ENCODE measurements at places on chromosomes 3 and 15. TPM values are rescaled to one million over a fixed set of nuclear protein-coding genes. Genes with fewer than 3 reads are reported as not detected.

- H3K27ac ChIP-seq: no peak overlapping the region
- H3K36me3 ChIP-seq: no peaks in the 10 kb centered on the region
- H3K4me3 ChIP-seq: no peak overlapping the region
- H3K27me3 ChIP-seq: no peaks in the 10 kb centered on the region
Measured at GRCh38 chr3:106440672-106441071, 571.9 kb upstream of the CBLB start.

- H3K36me3 ChIP-seq: no peaks in the 10 kb centered on the region
- no peaks in the 10 kb centered on the region for H3K27me3 ChIP-seq
- no peaks in the 10 kb centered on the region for H3K4me1 ChIP-seq
- no peak overlapping the region for H3K4me3 ChIP-seq
- no peak overlapping the region for H3K27ac ChIP-seq
- DNase-seq: no peak
Measured at GRCh38 chr3:76111808-76112207, 326.5 kb upstream of the ZNF717 start.

- no peak for DNase-seq
- no peaks in the 10 kb centered on the region for H3K36me3 ChIP-seq
- H3K4me1 ChIP-seq: no peaks in the 10 kb centered on the region
- H3K27me3 ChIP-seq: no peaks in the 10 kb centered on the region
Measured at GRCh38 chr3:97815149-97815917, 6.5 kb upstream of the CRYBG3 start.

The TGM4 gene
- total RNA-seq: 0.06 TPM

- H3K4me3 ChIP-seq: no peak overlapping the region
- H3K27me3 ChIP-seq: no peaks in the 10 kb centered on the region
- peak; percentile 48 for DNase-seq
- H3K27ac ChIP-seq: no peak overlapping the region
- no peaks in the 10 kb centered on the region for H3K4me1 ChIP-seq
- no peaks in the 10 kb centered on the region for H3K36me3 ChIP-seq
Measured at GRCh38 chr3:58659051-58659675, 7.4 kb downstream of the FAM3D start.

All from spinal cord (tissue), 10 donors.